ENCODE measurements at places on chromosomes 7 and 10. TPM values are rescaled to one million over a fixed set of nuclear protein-coding genes. Genes with fewer than 3 reads are reported as not detected.

IDI2 gene
- total RNA-seq = not detected

FZD8 gene
- total RNA-seq = 3.5 TPM

SFXN4 gene
- 9.3 TPM for total RNA-seq

RPEL1 gene
- total RNA-seq = under 0.01 TPM

AGBL3 gene
- 0.83 TPM for total RNA-seq

HYAL4 gene
- total RNA-seq = 0.17 TPM

LANCL2 gene
- total RNA-seq = 18.9 TPM

TAS2R16 gene
- not detected for total RNA-seq

CLEC5A gene
- not detected for total RNA-seq

All from smooth muscle cell of trachea (primary cell).